ENCODE measurements at places on chromosomes 4 and X.

- peak; percentile 20 for DNase-seq
These were observed 120.6 kb upstream of the TBC1D9 start for GRCh38 chr4:140876615-140877364.

- DNase-seq = no peak
These were observed 338.4 kb upstream of the NOCT start for GRCh38 chr4:138677212-138677611.

GRCh38 chr4:55398461-55398860 lies 2.7 kb downstream of the TMEM165 start:
- DNase-seq = peak; percentile 29

DNA sequence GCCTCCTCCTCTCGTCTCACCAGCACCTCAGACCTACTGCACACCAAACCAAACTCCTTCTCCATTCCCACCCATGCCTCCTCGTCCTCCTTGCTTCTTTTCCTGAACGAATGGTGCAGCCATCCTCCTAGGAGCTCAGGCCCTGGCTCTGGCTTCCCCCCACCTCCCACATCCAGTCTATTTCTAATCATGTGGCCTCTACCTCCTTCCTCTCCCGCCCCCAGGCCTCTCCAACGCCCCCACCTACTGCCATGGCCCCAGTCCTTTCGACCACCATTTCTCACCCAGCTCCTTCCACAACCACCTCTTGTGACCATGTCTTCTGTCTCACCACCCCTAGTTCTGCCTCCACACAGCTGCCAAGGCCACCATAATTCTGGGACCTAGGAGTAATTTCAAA lies 127.1 kb downstream of the PJA1 start:
- DNase-seq = no peak

GRCh38 chr4:153755186-153755585 lies 4.6 kb downstream of the RNF175 start:
- DNase-seq = no peak

- DNase-seq = no peak
These were observed 24.1 kb downstream of the ATOH1 start for GRCh38 chr4:93852680-93853079.

DNA sequence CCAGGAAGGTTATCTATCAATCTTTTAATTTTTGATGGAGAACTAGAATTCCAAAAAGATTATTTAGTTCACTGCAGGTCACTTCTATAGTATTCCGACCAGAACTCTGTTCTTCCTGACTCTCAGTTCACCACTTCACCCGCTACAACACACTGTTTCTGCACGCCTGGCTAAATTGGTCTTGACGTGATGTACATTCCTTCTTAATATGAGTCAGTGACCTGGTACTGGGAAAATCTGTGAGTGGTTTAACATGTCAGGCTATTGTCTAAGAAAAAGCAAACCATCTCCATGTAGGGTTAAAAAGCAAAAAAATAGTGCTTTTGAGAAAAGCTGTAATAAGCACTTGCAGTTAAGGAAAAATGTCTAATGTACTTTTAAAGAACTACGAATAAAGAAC lies 120.4 kb downstream of the NDST3 start:
- DNase-seq = peak; percentile 61

DNA sequence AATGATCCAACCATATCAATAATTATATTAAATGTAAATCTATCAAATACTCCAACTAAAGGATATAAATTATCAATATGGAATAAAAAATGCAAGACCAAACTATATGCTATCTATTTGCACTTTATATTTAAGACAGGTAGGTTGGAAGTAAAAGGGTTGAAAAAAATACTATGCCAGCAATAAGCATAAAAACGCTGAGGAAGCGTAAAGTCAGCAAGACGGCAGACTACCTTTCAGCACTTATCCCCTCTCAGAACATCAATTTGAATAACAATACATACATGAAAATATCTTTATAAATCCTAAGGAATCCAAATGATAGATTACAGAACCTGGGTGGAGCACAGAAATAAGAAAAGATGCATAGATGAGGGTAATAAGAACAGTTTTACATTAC lies 14.0 kb upstream of the GABRA3 start:
- no peak for DNase-seq

- DNase-seq = no peak
These were observed 52.9 kb downstream of the TRMT44 start for GRCh38 chr4:8493484-8493883.

- no peak for DNase-seq
These were observed 49.4 kb downstream of the USP38 start for GRCh38 chr4:143234153-143234552.

- no peak for DNase-seq
These were observed 366.5 kb upstream of the BOD1L1 start for GRCh38 chr4:13994016-13994415.

- no peak for DNase-seq
These were observed 9.2 kb downstream of the RFC1 start for GRCh38 chr4:39357002-39357401.

GRCh38 chr4:145670422-145670821 lies 9.5 kb upstream of the C4orf51 start:
- no peak for DNase-seq

DNA sequence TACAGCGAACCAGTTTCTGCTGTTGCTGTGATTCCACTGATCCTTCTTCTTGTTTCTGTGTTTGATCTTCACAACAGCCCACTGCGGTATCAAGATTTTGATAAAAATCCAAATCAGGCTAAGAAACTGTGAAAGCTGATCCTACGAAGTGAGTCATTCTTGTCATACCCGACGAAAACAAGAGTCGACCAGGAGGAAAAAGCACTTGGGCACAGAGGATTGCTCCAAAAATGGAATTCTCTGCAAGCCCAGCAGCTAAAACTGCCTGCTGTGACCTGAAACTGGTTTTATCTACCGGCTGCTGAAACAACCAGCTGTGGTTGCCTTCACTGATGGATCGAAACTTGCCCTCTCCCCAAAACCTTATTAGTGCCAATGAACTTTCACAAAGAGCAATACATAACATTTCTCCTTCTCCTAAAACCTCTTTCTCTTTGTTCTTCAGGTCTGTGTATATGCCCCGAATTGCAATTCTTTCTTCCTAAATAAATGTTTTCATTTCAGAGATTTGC lies 607.0 kb upstream of the PRKX start:
- DNase-seq = no peak

DNA sequence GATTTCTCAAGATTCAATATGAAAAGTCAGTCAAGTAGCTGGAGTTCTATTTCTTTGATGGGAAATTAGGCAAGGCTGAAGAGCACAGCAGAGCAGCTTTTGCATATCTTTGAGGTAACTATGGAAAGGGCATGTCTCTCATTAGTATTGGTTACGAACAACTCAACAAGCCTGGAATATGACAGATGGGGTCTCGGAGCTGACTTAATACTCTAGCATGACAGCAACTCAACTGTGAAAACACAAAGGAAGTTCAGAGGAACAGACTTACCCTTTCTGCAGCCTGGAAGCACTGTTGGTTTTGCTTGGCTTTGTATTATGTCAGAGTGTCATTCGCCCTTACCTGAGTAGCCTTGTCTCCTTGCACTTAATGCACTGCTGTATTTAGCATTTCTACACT lies 79.9 kb upstream of the AADAT start:
- DNase-seq = no peak

- peak; percentile 73 for DNase-seq
These were observed 137.8 kb downstream of the UCHL1 start for GRCh38 chr4:41394481-41394894.

Measured in M059J (cell line).